ENCODE measurements at places on chromosomes 16 and 17.

DNA sequence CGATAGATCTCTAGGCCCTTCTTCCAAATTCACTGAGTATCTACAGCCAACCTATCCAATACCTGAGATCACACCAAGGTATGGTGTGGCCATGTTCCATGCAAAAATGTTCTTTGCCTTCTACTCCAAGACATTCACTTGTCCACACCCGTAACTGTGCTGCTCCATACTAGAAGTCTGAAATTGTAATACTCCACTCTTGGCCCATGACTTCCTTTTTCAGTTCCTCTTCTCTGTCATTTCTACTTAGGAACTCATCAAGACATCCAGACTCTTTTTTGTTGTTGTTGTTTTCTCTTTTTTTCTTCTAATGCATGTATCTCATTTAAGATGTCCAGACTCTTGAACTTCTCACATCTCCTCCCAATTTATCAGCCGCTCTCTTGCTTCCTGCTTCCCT lies 42.5 kb upstream of the KSR1 start:
- ATAC-seq, result no peak

DNA sequence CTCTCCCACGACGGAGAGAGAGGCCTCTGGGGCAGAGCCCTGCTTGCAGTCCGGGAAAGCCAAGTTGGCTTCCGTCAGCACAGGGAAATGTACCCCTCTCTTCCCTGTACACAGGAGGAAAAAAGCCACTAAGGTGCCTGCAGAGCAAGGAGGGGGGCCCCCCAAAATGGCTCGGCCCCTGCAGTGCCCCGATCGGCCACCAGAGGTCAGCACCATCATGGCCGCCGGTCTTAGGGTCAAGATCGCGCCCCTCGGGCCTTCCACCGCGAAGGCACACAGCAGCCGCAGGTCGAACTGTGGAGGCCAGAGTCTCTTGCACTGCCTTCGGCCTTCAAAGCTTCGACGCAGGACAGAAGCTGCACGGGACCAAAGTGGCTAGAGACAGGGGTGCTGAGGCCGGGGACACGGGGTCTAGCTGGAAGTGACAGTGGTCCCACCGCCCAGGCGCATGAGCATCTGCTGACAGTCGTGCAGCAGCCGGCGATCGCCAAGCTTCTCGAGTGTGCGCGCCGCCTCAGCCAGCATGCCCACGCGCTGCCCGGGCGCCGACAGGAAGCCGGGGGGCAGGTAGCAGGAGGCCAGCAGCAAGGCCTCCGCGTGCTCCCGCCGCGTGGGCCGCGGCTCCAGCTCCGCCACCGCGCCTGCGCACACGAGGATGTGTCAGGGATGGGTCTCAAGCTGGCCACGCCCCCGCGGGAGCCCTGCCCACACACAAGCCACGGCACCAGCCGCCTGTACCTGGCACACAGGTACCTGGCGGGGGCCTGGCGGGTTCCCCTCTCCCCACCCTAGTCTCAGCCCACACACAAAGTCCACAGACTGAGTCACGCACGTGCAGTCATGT lies 24.4 kb downstream of the SREBF1 start:
- peak; percentile 59 for ATAC-seq

DNA sequence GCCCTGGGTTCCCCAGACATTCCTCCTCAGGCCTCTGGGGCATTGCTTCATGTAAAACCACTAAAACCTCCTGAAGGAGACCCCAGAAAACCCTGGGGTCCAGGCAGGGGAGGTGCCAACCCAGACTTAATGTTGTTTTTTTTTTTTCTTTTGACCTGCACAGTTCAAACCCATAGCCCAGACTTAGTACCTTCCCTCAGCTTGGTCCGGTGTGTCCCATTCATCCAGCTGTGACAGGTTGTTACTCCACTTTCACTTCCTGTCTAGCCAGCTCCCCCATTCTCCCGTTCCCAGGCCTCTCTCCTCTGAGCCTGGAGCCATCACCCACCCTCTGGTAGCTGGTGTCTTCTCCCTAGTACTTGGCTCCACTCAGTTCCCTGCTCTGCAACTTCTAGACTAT lies 4.8 kb downstream of the CDR2L start:
- ATAC-seq, result no peak

DNA sequence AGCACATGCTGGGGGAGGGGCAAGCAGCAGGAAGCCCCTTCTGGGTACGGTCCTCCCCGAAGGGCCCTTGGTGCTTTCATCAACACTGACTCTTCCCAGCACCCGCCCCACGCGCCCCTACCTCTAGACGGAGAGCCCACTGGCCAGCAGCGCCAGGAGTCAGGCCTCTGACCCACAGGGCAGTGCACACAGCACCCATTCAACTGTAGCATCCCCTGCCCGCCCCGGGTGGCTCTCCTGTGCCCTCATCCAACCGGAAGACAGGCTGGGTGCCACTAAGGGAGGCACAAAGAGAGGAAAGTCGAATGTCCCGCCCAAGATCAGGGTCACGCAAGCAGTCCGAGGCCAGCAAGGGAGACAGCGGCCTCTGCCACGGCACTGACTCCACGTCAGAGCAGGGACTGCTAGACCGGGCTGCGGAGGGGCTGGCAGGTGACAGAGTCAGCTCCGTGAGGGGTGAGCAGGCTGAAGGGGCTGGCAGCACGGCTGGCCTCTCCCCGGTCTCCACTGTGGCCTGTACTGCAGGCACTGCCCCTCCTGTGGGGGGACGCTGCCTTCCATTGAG lies 9.8 kb downstream of the MSRB1 start:
- ATAC-seq, result no peak

DNA sequence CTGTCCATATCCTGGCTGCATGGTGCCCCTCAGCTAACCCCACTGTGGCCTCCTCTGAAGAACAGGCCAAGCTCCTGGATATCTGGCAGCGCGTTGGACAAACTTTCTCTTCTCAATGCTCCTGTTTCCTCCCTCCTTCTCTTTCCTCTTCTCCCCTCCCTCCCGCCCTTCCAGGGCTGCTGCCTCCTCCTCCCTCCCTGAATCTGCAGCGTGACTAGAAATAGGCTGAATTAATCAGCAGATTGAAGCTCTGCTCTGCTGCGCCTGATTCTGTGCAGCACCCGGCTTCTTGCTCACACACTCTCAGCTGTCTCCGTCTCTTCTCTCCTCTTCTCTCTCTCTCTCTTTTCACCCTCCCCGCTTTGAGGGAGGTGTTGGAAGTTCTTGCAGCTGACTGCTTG lies 19.8 kb downstream of the TMEM94 start:
- no peak for ATAC-seq

- ATAC-seq, result no peak
These were observed 63.9 kb downstream of the SHISA9 start for GRCh38 chr16:12965274-12965804.

GRCh38 chr17:31484821-31485220 lies 93.3 kb downstream of the RAB11FIP4 start:
- no peak for ATAC-seq

GRCh38 chr16:68478526-68479250 lies 30.4 kb upstream of the SMPD3 start:
- ATAC-seq, result no peak

- no peak for ATAC-seq
These were observed 25.9 kb upstream of the SPNS3 start for GRCh38 chr17:4407851-4408250.

- peak; percentile 61 for ATAC-seq
These were observed 5.2 kb downstream of the USP7 start for GRCh38 chr16:8958344-8959167.

DNA sequence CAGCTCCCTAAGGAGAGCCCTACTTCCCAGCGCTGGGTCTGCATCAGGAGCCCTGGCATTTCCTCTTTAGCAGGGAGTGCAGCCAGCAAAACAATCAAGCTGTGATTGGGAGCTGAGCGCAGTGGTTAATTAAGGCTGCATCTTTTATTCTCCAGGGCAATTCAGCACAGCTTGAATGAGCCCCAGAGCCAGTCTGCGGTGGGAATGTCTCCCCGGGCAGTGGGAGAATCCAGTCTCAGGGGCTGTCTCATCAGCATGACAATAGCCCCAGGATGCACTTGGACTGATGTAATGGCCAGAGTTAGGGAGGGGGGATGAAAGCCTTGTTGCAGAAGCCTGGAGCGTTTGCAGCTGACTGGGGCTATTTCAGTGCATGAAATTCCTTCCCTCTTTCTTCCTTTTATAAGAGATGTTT lies 292.6 kb upstream of the SOX9 start:
- ATAC-seq, result peak; percentile 88

DNA sequence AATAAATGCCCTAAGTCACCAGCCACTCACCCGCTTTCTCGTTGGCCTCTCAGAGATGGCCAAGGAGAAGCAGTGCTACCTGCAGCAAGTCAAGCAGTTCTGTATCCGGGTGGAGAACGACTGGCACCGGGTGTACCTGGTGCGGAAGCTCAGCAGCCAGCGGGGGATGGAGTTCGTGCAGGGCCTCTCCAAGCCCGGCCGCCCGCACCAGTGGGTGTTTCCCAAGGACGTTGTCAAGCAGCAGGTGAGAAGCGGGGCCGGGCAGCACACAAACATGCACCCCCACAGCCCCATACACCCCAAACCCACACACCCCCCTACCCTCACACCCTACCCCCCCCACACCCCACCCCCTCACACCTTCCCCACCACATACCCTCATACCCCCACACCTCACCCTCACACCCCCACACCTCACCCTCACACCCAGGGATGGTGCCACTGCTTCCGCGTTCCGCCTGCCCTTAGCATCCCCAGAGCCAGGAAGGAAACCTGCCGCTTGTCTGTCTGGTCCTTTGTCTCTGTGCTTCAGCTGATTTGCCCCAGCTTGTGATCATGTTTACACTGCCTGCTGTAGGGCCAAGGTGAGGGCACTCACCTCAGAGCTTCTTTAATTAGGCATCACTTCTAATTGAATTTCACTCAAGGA lies 41.9 kb upstream of the ENDOV start:
- ATAC-seq, result no peak

DNA sequence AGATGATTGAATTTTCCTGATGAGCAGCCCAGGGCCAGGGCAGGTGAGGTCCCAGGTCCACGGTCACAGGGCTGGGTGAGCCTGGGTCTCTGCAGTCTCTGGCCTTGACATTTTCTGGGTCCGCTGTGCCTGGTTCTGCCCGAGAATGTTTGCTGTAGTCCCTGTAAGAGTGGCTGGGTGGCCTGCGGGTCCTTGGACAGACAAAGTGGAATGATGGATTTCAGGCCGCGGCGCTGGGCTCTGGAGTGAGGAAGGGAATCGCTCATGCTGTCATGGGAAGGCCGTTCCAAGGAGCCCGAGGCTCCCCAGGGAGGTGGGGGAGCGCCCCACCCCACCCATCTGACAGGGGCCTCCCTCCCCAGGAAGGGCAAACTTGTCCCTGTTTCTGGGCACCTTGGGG lies 153.5 kb upstream of the CIBAR2 start:
- no peak for ATAC-seq

- ATAC-seq, result no peak
These were observed 447.3 kb downstream of the HS3ST3B1 start for GRCh38 chr17:14748036-14748710.

DNA sequence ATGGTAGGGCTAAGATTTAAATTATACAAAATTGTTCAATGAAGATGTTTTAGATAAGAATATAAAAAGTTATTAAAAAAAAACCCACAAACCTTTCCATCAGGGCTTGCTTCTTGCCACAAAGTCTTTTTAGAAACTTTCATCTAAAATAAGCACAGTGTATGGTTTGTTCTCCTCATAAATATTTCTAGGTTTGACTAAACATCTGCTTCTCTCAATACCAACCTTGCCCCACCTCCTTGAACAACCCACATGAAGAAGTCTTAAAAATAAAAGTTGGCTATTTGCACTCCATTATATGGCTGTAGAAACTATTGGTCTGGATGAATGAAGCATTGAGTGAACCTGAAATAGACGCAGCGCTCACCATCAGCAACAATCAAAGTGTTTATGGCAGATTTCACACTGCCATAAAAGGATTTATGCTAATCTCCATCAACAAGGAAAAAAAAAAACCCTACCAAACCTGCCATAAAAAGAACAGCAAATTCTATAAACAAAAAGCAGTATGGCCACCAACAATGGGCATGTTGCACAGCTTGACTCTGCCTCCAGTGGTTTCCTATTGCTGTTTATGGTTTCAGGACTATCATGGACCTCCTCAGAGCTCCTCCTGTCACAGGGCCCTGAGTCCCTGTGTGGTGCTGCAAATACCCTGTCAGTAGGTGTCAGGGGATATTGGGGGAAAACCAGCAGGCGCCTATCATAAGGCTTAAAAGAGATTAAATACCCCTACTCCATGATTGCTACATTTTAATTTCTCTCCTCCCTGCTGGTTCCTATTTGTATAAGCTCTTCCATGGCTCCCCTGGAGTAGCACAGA lies 37.6 kb downstream of the SNX11 start:
- no peak for ATAC-seq

DNA sequence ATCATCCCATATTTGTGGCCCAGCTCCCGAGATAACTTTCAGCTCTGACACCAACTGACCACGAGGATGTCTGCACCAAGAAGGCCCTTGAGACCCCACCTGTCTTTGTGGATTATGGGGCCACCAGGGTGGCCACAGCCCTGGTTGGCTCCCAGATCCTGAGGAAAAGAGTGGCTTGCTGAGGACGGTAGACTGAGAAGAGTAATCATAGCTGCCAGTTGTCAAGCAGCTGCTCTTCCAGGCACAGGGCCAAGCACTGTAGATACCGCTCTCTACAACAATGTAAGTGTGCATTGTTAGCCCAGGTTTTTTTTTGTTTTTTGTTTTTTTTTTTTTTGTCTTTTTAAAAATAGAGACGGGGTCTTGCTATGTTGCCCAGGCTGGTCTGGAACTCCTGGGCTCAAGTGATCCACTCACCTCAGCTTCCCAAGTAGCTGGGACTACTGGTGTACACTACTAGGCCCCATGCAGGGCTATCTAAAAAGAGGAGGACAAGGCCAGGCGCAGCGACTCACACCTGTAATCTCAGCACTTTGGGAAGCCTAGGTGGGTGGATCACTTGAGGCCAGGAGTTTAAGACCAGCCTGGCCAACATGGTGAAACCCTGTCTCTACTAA lies 9.6 kb downstream of the ZNF205 start:
- no peak for ATAC-seq

DNA sequence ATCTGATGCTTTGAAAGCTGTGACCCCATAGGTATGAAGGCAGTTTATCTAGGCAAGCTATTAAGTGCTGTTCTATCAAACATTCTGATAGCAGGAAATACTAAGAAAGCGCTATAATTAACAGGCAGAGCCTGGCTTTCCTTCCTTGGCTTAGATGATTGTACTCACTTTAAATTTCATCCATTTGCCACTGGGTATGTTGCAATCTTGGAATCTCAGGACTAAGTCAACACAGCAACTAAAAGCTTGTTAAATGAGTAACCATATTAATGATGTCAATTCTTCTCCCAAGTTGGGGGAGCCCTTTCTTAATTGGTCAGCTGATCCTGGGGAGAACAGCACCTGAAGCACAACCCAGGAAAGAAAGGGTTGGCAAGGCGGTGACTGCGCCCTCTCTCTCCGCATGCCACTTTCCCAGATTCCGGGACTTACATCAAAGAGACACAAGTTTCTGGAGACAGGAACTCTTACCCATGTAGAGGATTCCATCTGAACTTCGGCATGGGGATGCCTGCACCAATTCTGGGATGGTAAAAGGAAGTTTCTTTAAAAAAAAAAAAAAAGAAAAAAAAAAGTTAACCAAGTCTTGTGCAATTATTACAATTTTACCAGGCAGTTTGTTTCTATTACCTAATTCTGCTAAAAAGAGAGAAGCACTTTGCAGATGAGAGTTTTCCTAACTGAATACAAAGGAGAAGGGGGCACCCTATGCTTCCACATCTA lies 54.4 kb upstream of the ICAM2 start:
- ATAC-seq, result no peak

- peak; percentile 52 for ATAC-seq
These were observed 47.8 kb downstream of the MARCHF10 start for GRCh38 chr17:62760059-62760944.
